ENCODE measurements at places on chromosomes 2 and 18.

- DNase-seq = no peak
Measured at GRCh38 chr2:192887337-192887736, 692.6 kb upstream of the TMEFF2 start.

- DNase-seq = no peak
Measured at GRCh38 chr2:147649286-147649685, 195.5 kb upstream of the ACVR2A start.

GRCh38 chr18:48749768-48750167 lies 201.0 kb downstream of the SMAD7 start:
- peak; percentile 74 for DNase-seq

DNA sequence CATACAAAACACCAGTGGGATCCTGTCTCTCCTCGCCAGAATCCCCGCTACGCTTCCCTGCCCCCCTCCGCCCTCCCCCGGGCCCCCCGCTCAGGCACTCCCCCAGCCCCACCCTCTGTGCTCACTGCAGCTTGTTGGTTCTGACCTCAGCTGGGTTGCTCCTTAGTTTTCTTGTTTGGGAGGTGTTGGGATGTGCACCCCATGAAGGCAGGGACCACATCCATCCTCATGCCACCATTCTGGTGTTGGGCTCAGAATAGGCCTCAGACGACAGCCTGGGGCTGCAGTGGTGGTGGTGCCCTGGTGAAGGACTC lies 4.6 kb downstream of the SNED1 start:
- DNase-seq = no peak

DNA sequence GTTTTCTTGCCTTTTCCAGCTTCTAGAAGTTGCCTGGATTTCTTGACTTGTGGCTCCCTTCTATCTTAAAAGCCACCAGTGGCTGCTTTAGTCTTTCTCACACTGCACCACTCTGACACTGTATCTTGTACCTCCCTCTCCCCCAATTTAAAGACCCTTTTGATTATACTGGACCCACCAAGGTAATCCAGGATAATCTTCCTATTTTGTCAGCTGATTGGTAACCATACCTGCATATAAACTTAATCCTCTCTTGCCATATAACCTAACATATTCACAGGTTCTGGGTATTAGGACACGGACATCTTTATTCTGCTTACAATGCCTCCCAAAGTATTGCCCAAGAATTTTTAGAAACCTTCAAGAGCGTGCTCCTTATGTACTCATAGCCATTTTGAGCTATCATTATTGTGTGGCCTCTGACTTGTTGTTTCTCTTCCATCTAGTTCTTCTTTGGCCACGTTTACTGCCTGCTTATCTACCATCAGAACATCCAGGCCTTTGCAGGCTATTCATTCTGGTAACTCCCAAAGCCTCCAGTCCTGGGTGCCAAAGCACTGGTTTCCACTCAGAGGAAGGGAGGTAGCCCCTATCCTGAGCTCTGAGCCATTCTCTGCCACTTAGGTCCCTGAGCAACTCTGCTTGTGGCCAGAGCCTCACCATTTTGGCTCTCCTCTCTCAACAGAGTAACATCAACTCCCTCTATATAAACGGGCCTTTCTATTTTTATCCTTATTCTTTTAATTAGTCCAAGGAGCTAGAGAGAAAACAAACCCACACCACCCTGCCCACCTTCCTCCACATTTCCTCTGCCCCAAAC lies 70.8 kb downstream of the MYO3B start:
- no peak for DNase-seq

DNA sequence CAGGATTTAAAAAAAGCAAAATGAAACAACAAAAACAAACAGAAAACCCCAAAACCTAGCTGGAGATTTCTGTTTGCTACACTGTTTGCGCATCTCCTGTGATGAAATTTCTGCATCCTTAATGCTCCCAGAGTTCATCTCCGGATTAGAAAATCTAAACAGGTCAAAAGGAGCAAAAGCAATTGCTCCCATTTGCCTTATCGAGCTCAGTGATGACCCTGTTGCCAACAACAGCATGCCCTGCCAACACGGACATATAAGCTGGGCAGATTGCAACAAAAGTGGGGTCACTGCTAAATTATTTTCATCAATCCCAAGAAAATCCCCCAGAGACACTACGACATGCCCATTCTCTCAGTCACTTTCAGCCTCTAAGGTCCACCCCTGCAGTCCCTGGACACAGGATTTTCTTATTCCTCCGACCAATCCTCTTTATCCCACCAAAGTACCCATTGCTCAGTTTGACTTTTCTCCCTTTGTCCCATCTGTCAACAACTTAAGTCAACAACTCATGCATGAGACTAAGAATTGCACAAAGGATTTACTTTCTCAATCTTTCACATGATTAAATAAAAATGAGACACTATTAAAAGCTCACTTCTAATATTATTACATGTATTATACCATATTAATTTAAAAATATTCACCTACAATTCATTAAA lies 67.8 kb downstream of the ABCG8 start:
- no peak for DNase-seq

GRCh38 chr2:113716291-113716690 lies 40.2 kb downstream of the SLC35F5 start:
- peak; percentile 24 for DNase-seq

- DNase-seq = no peak
Measured at GRCh38 chr2:241820625-241821384, 11.8 kb downstream of the NEU4 start.

GRCh38 chr2:48414980-48415835 lies 114.7 kb upstream of the STON1 start:
- peak; percentile 5 for DNase-seq

DNA sequence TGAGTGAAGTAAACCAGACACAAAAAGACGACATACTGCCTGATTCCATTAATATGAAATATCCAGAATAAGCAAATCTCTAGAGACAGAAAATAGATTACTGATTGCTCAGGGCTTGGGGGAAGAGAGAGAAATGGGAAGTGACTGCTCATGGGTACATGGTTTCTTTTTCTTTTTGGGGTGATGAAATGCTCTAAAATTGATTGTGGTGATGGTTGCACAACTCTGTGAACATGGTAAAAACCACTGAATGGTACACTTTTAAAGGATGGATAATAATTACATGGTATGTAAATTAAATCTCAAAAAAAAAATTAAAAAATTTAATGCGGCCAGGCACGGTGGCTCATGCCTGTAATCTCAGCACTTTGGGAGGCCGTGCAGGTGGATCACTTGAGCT lies 39.3 kb downstream of the RPL31 start:
- DNase-seq = peak; percentile 9

- DNase-seq = no peak
Measured at GRCh38 chr2:40477361-40477760, 25.5 kb upstream of the SLC8A1 start.

GRCh38 chr2:101698014-101698843 lies 722 bp downstream of the MAP4K4 start:
- DNase-seq = peak; percentile 23

- DNase-seq = no peak
Measured at GRCh38 chr18:79950515-79951341, 725 bp downstream of the SLC66A2 start.

DNA sequence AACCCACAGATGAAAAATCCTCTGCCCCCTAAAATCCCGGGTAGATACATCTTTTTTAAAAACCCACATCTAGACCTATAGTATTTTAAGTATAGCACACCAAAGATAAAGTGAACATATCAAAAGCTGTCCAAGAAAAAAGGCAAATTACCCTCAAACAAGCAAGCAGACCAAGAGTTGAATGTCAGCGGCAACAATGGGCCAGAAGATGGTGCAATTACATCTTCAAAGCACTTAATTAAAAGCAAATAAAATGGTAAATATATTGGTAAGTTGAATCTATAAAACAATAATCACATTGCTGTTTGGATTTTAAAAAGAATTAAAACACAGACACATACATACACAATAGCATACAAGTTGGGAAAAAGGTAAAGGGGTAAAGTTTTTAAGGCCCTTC lies 98.5 kb downstream of the MYOM1 start:
- no peak for DNase-seq

- no peak for DNase-seq
Measured at GRCh38 chr2:72915907-72916742, 1.2 kb upstream of the EMX1 start.

DNA sequence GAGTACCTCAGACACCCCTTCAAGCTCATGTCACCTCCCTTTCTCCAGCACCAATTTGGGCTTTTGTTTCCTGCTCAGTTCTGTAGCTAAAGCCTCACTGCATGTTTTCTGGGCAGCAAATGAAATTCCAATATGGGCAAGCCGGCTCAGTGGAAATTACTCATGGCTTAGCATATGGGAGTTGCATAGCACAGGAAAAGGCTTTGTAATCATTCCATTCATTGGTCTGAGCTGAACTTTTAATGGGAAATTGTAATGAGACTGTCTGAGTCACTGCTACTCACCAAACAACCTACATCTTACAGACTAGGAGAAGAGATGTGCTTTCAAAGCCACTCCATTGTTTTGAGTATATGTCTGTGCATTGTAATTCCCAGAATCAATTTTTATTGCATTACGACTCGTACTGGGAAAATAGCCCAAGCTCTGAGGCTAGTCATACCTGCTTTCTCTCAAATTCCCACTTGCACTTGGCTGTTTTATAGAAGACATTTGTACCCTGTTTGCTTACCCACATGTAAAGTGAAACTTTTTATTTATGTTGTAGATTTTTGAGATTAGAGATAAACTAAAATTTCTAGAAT lies 139.5 kb upstream of the LRATD1 start:
- peak; percentile 94 for DNase-seq

- no peak for DNase-seq
Measured at GRCh38 chr2:205628422-205628821, 53.9 kb upstream of the NRP2 start.

- no peak for DNase-seq
Measured at GRCh38 chr2:216084547-216084946, 2.8 kb downstream of the TMEM169 start.

GRCh38 chr2:145909766-145910165 lies 1389.8 kb upstream of the ZEB2 start:
- DNase-seq = peak; percentile 16

DNA sequence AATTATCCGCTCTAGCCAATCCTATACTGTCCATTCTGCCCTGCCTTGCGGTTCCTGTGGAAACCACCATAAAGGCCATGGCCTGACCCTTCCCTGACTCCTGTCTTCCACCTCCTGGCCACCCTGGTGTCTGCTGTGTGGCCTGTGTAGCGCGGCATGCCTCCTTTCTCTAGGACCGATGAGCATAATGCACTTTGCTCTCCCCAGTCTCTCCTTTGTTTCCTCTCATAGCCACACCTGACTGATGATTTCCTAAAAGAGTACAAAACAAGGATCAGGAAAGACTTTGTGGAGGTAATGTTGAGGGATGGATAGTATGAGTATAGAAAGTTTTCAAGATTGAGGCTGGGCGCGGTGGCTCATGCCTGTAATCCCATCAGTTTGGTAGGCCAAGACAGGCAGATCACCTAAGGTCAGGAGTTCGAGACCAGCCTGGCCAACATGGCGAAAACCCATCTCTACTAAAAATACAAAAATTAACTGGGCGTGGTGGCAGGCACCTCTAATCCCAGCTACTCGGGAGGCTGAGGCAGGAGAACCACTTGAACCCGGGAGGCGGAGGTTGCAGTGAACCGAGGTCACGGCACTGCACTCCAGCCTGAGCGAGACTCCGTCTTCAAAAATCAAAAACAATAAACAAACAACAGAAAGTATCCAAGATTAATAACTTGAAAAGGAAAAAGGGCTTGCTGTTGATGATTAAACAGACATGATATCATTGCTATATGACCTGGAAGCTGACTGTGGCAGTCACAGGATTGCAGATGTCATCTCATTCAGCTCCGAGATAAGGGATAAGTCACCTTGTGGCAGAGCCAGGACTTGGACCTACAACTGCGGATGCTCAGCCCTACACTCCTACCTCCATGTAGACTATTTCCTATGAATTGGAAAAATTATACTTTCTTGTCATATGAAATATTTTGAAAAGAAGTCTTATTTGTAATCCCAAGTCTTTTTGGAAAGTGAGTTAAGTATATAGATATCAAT lies 16.6 kb downstream of the SOWAHC start:
- DNase-seq = no peak

- DNase-seq = no peak
Measured at GRCh38 chr2:30283931-30284565, 52.7 kb downstream of the LBH start.

- no peak for DNase-seq
Measured at GRCh38 chr18:48858676-48859075, 92.1 kb downstream of the SMAD7 start.

GRCh38 chr2:15582710-15583357 lies 8.8 kb upstream of the DDX1 start:
- DNase-seq = no peak

- DNase-seq = no peak
Measured at GRCh38 chr18:41721103-41721790, 233.8 kb upstream of the PIK3C3 start.

GRCh38 chr2:222884114-222884771 lies 23.4 kb downstream of the ACSL3 start:
- no peak for DNase-seq

GRCh38 chr2:230411570-230412370 lies 4.2 kb upstream of the SP100 start:
- DNase-seq = peak; percentile 59

GRCh38 chr2:226838722-226839121 lies 2.9 kb downstream of the RHBDD1 start:
- DNase-seq = no peak

DNA sequence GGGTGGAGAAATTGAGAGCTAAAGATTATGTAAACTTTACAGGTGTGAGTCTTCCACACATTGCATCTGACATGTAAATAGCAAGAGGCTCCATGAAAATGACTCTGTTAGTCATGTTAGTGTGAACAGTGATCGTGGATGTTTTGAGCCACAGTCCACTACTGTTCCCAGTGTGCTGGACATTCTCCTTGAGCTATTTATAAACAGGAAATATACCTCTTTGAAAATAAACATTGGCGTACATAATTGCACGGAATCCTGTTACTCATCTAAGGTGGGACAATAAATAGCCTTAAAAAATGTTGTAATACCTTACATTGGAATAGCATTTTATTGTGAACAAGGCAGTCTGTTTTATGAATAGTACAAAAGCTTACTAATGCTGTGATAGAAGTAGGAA lies 37.0 kb downstream of the LIMS1 start:
- no peak for DNase-seq

GRCh38 chr18:24446453-24446852 lies 14.0 kb upstream of the HRH4 start:
- no peak for DNase-seq

GRCh38 chr2:19609266-19609665 lies 250.8 kb upstream of the OSR1 start:
- DNase-seq = no peak

GRCh38 chr18:46273861-46274260 lies 169.7 kb downstream of the HAUS1 start:
- no peak for DNase-seq

GRCh38 chr2:129734343-129735034 lies 245.0 kb upstream of the RAB6C start:
- no peak for DNase-seq

GRCh38 chr2:240333985-240334384 lies 101.5 kb upstream of the GPC1 start:
- no peak for DNase-seq

- no peak for DNase-seq
Measured at GRCh38 chr2:161131074-161131680, 29.1 kb upstream of the TANK start.

DNA sequence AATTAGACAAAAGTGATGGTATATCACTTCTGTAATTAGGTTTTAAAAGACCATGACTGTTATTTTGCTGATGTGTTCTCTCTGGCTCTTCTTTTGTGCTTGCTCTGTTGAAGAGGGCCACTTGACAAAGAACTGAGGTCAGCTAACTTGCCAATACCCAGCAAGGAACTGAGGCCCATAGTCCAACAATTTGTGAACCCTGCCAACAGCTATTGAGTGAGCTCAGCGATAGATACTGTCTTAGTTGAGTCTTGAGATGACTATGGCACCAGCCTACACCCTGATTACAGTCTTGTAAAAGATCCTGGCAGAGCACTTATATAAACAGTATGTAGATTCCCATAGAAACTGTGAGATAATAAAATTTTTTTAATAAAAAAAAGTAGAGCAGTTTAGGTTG lies 103.0 kb downstream of the BMPR2 start:
- no peak for DNase-seq
